Renal cortical epithelial cell (primary cell): ENCODE measurements at places on chromosomes 7 and 10. TPM values are rescaled to one million over a fixed set of nuclear protein-coding genes. Genes with fewer than 3 reads are reported as not detected.

Gene TRIM50
- total RNA-seq = 0.05 TPM in 1 of 2 replicates, not detected in the other

Gene TRIL
- total RNA-seq = 0.35 and 0.94 TPM in 2 replicates

DNA sequence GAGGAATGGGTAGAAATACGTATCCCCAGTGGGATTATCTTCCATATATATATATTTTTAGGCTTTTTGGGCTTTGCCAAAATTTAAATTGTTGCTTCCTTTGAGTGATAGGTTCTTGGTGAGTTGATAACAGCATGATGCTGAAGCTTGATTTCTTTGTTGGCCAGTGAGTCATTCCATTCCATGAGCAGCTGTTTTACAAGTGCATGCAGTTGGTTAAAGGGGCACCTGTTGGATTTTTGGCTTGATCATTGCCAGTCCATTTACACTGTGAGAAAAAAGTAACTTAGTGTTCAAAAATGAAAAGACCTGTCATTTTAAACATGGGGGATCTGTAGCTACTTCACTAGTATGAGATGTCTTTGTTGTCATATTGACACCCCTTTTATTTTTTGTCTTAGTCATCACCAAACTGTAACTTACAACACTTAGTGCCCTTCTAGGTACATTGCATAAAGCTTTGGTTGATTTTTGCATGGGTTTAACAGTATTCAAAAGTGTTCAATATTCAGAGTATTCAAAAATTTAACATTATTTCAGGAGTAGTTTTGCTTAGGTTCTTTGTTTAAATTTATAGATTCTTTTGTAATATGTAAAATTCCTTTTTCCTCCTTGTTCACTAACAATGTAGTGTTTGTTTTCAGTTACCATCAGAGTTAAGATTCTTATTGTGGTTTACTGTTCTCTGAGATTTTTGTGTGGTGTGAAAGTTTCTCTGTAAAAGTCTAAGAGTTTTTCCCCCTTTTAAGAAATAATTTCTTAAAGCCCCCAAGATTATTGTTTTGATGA lies 8.8 kb downstream of the AKAP9 start:
- peak; percentile 47 for DNase-seq

DNA sequence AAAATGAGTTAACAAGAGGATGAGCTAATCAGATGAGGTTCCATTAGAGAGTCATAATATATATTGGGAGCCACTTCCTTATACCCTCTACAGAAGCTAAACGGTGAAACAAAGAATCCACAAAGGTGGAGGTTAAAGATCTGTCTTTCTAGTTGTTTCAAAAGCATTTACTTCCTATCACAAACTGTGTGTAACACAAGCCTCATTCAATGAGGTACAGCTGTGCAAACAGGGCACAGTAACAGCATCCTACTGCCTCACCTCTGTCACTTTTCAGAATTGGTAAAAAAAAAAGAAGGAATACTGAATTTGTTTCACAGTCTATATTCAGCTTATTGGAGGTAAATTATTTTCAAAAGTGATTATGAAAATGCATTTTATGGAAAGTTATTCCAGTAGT lies 128.7 kb downstream of the AGMO start:
- DNase-seq = no peak
